ENCODE measurements at places on chromosomes 5 and 9. TPM values are rescaled to one million over a fixed set of nuclear protein-coding genes. Genes with fewer than 3 reads are reported as not detected.

DNA sequence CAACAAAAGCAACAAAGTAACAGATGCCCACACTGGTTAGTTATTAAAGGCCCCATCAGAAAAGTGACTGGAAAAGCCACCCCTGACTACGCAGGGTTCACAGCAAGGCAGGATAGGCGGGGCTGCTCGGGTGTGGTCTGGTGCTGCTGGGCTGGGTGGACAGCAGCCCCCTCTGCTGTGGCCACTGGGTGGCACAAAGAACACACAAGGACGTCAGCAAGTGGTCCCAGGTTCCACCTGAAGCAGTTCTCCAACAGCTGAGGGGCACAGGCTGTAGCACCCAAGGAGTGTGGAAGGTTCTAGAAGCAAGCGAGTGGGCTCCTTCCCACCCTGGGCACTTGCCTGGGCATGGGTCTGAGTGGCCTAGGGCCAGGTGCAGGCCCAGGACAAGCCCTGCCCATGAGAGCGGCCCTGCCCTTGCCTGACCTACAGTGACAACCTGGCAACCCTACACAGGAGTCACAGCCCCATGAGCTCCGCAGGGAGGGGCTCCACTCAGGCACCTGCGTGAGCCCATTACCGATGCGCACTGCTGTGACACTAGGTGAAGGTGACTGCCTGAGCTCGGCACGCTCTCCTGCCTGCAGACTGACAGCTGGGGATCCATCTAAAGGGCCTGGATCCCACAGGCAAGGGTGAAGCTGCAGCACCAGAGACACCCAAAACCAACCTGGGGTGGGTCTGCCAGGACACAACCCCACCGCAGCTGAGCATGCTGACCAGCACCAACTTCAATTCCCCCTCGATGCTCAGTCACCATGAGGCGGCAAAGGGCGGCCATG, 8.1 kb downstream of the BRD9 start:
- DNase-seq, result no peak

GRCh38 chr5:167448376-167448775, 843.1 kb upstream of the WWC1 start:
- no peak for DNase-seq

Gene AQP7
- not detected for total RNA-seq

DNA sequence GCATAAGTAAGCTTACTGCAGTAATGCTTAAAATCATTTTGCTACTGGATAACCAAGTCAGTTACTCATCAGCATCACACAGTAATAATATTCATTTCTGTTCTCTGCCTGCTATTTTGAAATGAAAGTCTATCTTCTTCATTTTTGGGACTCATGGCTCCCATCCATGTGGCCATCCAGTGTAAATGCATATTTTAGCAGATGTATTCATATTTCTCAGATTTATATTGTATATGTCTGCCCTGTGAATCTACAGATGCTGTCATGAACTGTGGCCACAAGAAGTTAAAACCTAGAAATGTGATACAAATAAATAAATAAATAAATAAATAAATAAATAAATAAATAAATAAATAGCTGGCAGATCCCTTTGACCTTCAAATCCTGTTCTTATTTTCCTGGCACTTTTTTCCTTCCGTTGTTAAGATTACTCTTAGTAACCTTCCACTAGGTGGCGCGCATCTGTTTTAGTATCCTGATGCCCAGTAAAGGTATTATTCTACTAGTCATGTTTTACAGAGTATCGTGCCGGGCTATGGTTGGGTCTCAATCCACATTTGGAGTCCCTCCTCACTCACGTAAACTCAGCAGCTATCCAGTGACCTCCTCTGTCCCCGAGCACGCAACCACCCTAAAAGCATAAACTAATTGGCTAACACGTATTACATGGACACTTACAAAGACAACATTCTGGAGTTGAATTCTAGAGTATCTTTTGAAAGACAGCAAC, 79.2 kb upstream of the IL7R start:
- DNase-seq, result no peak

Data from H1 (cell line).